ENCODE measurements at places on chromosomes 7 and 10. TPM values are rescaled to one million over a fixed set of nuclear protein-coding genes. Genes with fewer than 3 reads are reported as not detected.

RPEL1 gene
- total RNA-seq: not detected

CALHM3 gene
- not detected for total RNA-seq

EBLN1 gene
- not detected for total RNA-seq

HHEX gene
- total RNA-seq: 0.33 TPM

NSUN6 gene
- 12.0 TPM for total RNA-seq

ADRA2A gene
- not detected for total RNA-seq

MALRD1 gene
- not detected for total RNA-seq

POLL gene
- total RNA-seq: 42.3 TPM

BMPR1A gene
- 58.0 TPM for total RNA-seq

RTKN2 gene
- total RNA-seq: 4.5 TPM

PDZD8 gene
- 63.0 TPM for total RNA-seq

DKK1 gene
- total RNA-seq: 161 TPM

LBX1 gene
- total RNA-seq: not detected

NPY4R2 gene
- total RNA-seq: not detected

SFRP5 gene
- not detected for total RNA-seq

ZNF789 gene
- 8.0 TPM for total RNA-seq

MBL2 gene
- total RNA-seq: not detected

OR2A42 gene
- total RNA-seq: not detected

PTPRZ1 gene
- 46.1 TPM for total RNA-seq

LIPM gene
- not detected for total RNA-seq

Data from mammary epithelial cell (primary cell).